Mucosa of gallbladder (tissue), 1 donor: ENCODE measurements at places on chromosomes 4 and X. TPM values are rescaled to one million over a fixed set of nuclear protein-coding genes. Genes with fewer than 3 reads are reported as not detected.

DNA sequence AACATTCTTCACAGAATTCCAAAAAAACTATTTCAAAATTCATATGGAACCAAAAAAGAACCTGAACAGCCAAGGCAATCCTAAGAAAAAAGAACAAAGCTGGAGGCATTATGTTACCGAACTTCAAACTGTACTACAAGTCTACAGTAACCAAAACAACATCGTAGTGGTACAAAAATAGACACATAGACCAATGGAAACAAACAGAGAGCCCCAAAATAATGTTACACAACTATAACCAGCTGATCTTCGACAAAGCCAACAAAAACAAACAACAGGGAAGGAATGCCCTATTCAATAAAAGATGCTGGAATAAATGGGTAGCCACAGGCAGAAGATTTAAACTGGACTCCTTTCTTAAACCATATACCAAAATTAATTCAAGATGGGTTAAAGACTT lies 1189.6 kb downstream of the PCDH18 start:
- no peak for DNase-seq

DNA sequence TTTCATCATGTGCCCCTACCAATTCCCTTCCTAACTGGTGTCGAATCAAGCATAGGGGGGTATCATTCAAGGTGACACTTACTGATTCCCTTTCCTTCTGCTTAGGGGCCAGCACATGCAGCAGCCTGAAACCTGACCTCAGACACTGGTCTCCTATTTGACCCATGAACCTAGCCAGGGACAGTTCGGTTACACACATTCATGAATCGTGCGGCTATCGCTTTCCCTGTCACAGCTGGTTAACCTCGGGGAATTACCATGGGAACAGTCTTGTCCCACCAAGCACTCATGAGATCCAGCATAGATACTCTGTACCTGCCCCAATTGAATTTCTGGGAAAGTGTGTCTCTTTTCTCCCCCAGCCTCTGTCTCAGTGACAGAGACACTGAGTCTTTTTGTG lies 140.4 kb downstream of the ZNF674 start:
- no peak for DNase-seq

DNA sequence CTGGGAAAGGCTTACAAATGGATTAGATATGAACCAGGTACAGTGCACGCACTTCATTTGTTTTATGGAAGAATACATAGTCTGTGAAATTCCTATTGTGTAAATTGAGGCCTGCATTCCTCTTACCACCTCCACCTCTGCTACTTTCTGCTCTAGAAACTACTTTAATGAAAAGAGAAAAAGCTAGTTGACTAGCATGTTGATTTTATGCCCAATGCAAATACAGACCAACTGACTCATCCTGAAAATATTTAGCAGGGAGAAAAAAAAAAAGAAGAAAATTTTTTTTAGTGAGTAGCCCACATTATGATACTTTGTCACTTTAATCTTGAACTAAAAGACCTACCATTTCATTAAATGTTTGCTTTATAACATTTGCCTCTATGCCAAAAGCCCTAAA lies 41.2 kb downstream of the DCLK2 start:
- DNase-seq = no peak

DNA sequence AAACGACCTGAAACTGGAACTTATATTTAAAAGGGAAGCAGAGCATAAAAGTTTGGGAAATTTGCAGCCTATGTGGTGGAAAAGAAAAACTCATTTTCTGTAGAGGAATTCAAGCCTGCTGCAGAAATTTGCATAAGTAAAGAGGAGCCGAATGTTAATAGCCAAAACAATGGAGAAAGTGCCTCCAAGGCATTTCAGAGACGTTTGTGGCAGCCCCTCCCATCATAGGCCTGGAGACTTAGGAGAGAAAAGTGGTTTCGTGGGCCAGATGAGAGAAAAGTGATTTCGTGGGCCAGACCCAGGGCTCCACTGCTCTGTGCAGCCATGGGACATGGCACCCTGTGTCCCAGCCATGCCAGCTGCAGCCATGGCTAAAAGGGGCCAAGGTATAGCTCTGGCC lies 361.9 kb downstream of the PCDH19 start:
- no peak for DNase-seq

GRCh38 chrX:141742666-141743065 lies 44.1 kb upstream of the SPANXD start:
- DNase-seq = no peak

DNA sequence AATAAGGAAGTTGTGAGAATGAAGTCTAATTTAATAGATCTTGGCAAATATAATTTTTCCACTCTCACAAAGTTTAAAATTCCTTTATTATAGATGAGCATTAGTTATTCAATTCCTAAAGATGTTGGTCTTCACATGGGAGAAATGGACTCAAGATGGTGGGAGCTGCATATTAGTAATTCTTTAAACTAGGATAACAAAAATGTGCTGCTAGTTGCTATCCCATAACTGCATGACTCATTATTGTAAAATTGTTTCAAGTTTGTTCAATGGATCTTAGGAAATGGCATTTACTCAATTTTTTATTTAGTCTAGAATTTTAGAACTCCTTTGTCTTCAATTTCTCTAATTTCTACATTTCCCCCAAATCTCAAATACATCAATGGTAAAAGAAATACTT lies 155.8 kb downstream of the ATP10D start:
- DNase-seq = no peak

GRCh38 chr4:39181520-39181904 lies 817 bp upstream of the WDR19 start:
- no peak for DNase-seq

- DNase-seq = no peak
Measured at GRCh38 chrX:132837967-132838366, 120.5 kb downstream of the HS6ST2 start.

GRCh38 chr4:173924561-173924960 lies 358.9 kb downstream of the FBXO8 start:
- DNase-seq = no peak

GRCh38 chr4:40419231-40419912 lies 84.2 kb downstream of the CHRNA9 start:
- DNase-seq = no peak

DNA sequence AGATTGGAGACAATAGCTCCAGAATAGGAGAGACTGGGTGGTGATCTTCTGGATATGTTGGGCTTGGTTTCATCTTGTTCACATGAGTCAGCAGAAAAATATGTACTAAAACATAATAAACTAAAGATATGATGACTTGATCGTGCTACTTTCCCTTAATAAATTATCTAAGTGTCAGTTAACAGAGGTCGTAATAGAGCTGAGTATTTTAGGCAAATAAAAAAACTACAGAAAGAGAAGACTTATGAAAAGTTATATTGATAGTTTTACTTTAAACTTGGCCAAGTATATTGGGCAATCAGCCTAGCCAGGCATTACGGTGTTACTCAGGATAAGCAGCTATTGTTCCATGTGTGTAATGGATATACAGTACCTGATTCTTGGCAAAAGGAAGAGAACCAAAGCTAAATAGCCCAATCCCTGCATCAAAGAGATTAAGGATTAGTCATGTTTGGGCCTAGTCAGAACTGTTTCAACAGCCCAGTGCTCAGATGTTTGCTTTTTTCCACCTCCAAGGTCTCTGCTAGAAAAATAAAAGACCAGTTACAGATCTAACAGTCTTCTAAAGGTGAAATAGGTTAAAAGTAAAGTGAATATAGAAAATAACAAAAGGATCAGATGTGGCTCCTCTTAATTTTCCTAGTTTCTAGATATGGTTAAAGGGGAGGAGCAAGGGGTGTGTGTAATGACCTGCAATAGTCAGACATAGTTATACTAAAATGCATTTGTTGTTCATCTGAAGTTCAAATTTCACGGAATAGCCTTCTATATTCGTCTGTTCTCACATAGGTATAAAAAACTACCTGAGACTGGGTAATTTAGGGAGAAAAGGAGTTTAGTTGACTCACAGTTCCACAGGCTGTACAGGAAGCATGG lies 262.6 kb downstream of the ADGRL3 start:
- DNase-seq = no peak

GRCh38 chr4:153637201-153637600 lies 46.9 kb upstream of the TLR2 start:
- DNase-seq = no peak

DNA sequence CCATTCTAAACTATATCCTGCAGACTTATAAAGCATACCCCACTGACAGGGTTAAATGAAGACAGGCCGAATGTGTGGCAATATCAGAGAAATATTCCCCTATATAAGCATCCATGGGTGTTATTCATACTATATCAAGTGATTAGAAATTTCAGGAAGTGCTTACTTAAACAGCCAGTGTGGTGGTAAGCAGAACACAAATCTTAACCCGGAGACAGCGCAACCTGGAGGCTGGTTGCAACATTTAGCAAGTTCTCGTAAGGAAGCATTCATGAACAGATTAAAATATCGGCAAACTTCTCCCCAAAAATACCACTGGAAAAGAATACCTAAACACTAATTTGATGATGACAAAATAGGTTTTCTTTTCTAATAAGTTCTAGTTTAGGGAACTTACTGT lies 261.2 kb downstream of the CBLL2 start:
- DNase-seq = no peak

DNA sequence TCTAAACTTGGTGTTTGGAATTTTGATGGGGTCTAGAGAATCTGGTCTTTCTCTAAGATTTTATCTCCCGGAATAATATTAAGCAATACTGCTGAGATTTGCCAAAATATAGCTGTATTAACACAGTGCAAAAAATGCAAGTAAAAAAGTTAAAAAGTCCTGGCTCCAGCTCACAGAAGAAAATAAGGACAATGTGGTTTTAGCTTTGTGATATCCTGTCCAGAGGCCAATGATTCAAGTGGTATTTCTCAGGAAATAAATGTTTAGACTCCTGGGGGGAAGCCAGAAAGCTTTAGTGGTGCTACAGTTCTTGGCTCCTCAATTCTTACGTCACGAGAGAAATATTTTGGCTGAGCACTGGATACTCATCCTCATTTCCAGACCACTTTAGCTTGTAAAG lies 40.9 kb upstream of the IL13RA2 start:
- peak; percentile 37 for DNase-seq

DNA sequence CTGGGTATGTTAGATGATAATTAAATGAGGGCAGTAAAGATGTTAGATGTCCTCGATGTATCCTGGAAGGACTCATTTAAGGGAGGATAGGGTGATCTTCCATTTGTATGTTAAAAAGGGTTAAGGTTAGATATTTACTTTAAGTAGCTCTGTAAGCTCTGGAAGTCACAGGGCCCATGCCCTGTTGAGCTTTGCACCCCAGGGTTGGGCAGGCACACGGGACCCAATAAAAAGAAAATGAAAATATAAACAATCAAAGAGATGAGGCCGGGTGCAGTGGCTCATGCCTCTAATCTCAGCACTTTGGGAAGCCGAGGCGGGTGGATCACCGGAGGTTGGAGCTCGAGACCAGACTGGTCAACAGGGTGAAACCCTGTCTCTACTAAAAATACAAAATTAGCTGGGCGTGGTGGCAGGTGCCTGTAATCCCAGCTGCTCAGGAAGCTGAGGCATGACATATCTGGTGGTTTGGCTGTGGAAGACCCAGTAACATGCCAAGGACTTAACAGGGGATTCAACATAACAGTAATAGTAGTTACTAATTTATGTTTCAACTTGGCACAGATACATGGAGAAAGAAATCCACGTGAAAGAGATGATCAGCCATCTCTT lies 16.9 kb upstream of the PHEX start:
- DNase-seq = no peak

DNA sequence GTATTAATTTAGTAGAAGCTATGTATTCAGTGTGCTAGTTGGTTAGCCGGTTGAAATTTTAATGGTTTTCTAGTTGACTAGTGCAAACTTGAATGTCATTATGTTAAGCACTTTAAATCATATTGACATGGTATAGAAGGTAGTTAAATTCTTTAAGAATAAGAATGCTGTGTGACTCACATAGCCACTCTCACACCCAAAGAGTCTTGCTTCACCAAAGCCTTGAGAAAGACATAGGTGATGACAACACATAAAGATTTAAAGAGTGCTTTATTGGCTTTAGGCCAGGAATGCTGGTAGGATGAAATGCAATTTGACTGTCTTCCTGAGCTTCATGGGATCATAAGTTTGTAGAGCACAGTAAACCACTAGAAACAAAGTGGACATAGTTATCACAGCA lies 85.3 kb downstream of the DCAF8L2 start:
- no peak for DNase-seq

DNA sequence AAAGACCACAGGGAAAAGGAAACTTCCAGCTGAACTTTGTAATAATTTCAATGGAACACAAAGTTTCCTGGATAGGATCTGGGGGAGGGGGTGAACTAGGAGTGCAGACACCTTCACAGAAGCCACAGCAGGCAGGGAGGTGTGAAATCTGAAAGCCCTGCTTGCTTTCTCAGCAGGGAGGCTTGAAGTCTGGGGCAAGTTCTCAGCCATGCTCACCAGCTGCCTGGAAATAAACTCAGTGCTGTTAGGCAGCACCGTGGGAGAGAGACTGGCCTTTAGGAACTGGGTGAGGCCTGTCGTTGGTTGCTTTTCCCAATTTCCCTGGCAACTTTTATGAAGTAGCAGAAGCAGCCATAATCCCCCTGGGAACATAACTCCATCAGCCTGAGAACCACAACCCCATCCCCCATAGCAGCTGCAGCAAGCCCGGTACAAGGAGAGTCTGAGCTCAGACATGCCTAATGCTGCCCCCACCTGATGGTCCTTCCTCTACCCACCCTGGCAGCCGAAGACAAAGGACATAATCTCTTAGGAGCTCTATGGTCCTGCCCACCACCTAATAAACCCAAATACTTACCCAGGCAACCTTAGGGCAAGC lies 39.2 kb upstream of the NMU start:
- no peak for DNase-seq

DNA sequence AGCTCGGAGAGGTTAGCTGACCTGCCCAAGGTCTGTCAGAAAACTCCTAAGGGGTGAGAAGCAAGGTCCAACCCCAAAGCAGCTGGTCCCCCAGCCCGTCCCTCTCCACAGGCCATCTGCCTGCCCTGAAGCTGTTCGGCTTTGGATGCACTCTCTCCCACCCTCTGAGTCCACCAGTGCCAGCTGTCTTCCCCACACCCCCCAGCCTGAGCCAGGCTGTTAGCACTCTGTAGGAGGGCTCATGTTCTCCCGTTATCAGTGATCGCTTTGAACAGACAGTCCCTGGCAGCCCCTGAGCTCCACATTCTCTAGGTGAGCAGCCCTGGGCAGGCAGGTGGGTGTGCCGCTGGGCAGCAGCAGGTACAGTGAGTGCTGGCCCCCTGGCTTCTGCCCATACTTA lies 16.0 kb downstream of the ZNF185 start:
- no peak for DNase-seq

GRCh38 chr4:16082041-16082425 lies 1.8 kb downstream of the PROM1 start:
- DNase-seq = no peak

DNA sequence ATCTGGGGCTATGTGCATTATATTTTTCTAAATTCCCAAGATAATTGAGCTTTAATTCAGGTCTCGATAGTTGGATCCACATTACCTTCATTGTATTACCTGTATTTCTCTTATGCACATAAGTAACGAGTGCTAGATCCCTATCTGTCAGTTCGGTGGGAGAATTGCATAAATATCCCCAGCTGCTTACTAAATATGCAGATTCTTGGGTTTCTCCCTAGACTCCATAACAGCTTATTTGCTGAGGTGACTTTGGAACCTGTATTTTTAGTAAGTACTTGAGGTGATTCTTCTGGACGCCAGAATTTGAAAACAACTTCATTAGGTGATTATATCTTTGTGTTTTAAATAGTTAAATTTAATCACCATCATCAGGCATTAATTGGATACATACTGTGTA lies 15.0 kb downstream of the UGT8 start:
- no peak for DNase-seq

GRCh38 chr4:75708218-75708691 lies 16.1 kb upstream of the USO1 start:
- peak; percentile 20 for DNase-seq

Gene UXT
- total RNA-seq = 81.8 TPM

Gene IL3RA
- total RNA-seq = 3.8 TPM

Gene CLCN3
- total RNA-seq = 95.8 TPM

Gene GUCY1A1
- total RNA-seq = 20.0 TPM

Gene TSPYL2
- 34.8 TPM for total RNA-seq

Gene HOPX
- total RNA-seq = 27.6 TPM
